ENCODE measurements at places on chromosomes 13 and 19.

DNA sequence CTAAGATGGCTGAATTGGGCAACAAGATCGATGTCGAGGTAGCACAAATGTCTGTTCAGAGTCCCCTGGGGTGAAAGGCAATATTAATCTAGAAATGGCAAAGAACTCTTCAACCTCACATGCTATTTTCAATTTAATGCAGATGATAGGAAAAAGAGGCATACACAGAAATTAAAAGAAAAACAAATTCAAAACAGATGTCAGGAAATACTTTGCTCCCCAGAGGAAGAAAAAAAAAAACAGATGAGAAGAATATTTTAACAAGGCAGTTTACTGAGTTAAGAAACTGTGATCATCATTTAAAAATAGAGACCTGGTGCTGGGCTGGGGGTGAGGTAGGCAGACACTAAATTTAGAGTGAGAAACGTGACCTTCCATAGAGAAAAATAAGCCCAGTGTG lies 421.9 kb upstream of the ARGLU1 start:
- no peak for DNase-seq

GRCh38 chr13:55893540-55893939 lies 1247.2 kb upstream of the PRR20A start:
- no peak for DNase-seq

DNA sequence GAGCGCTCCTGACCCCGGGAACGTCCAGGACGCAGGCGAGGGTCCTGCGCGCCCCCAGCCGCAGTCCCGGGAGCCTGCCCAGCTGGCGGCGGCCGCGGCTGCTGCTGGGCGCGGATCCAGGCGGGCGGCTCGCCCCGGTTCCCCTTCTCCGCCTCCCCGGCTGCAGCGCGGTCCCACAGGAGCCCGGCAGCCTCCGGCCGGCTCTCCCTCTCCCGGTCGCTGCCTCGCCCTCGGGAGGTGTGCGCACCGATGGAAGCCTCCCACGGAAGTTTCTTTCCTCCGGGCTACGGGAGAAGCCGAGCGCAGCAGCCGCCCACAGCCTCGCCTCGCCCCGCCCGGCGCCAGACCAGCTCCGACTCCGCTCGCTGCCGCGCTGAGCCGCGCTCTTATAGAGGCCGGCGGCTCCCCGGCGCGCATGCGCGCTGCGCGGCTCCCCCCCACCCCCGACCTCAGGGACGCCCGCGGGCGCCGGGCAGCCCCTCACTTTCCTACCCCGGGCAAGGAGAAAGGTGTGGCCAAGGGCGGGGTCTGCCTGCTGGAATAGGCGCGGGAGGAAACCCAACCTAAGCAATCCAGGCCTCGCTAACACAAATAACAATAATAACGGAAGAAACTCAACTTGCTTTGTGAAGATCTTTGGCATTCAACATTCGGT lies at the start of gene SHISA2:
Gene SHISA2 (minus strand): TSS at position 360 of the 655 bp plus-strand sequence. CDS start 1,041 bp downstream, outside the sequence.
- no peak for DNase-seq

- no peak for DNase-seq
Observed at GRCh38 chr19:12828494-12828893, 5.9 kb downstream of the RTBDN start.

- DNase-seq = no peak
Observed at GRCh38 chr13:99577934-99578917, 77.0 kb downstream of the TM9SF2 start.

GRCh38 chr13:76175961-76176725 lies 540.0 kb downstream of the LMO7 start:
- no peak for DNase-seq

GRCh38 chr13:46479283-46479682 lies 73.7 kb upstream of the LRCH1 start:
- DNase-seq = no peak

GRCh38 chr19:52345162-52345561 lies 9.1 kb downstream of the ZNF610 start:
- DNase-seq = no peak

- no peak for DNase-seq
Observed at GRCh38 chr13:99507054-99507453, 5.8 kb downstream of the TM9SF2 start.

DNA sequence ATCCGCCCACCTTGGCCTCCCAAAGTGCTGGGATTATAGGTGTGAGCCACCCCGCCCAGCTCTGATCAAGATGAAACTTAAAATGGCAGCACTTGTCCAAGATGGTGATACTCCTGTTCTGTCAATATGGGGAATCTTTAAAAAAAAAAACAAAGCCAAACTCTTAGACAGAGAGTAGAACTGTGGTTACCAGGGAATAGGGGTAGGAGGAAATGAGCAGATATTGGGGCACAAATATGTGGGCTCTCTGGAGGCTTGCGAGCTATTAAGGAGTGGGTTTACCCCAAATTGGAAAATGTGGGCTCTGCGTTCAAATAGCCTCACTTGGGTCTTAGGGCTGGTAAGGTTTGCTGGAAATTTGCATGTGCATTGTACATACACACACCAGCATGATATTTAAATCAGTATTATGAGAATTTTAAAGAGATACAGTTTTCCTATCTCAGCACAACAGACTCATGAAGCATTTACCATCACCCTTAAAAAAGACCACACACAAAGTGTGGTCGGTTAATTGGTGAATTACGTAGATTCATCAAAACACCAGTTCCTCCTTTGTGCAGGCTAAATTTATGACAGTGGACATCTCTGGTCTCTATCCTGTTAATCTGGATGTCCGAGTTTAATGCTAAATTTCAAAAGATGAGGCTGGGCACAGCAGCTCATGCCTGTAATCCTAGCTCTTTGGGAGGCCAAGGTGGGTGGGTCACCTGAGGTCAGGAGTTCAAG lies 11.3 kb downstream of the CD70 start:
- DNase-seq = no peak

DNA sequence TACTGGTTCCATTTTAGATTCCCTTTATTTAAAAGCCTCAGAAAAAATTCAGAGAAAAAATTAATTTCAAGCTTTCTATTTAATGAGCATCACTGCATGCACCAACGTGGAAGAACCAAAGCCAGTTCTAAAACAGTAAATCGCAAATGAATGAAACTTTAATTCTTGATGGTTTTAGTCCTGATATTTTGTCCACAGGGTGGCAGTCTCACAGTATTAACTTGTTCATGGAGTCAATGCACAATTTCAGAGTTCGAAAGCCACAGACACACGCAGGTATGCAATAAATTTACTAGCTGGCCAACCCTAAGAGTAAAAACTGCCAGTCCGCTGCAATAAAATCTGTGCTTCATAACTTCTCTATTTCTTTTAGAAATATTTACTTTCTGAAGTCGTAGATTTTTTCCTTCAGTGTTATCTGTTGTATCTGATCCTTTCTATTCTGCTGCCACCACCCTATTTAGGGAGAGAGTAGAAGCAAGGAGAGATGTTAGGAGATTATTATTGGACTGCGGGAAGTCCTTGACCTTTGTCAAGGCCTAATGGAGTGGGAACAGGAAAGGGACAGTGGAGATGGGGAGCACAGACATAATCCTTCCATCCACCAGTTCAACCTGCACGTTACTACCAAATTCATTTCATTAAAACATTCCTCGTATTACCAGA lies 7.0 kb upstream of the WBP4 start:
- no peak for DNase-seq

- no peak for DNase-seq
Observed at GRCh38 chr13:62653371-62653770, 1237.7 kb upstream of the PCDH20 start.

DNA sequence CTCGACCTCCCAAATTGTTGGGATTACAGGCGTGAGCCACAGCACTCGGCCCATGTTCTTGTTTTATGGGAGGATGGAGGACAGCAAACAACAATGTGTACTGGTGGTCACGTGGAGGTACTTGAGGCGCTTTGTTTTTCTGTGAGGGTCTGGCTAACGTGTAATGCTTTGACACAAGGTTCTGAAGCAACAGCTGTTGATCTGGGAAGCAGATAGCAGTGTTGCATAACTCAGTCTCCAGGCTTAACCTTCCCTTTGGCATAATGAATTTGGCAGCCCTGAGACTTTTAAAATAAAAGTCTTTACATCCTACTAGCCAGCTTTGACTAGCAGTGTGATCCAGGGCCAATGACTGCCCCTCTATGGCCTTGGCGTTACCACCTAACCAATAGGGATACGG lies 6.9 kb upstream of the ZNF580 start:
- no peak for DNase-seq

- DNase-seq = no peak
Observed at GRCh38 chr19:45940515-45940805, 25.9 kb upstream of the NANOS2 start.

DNA sequence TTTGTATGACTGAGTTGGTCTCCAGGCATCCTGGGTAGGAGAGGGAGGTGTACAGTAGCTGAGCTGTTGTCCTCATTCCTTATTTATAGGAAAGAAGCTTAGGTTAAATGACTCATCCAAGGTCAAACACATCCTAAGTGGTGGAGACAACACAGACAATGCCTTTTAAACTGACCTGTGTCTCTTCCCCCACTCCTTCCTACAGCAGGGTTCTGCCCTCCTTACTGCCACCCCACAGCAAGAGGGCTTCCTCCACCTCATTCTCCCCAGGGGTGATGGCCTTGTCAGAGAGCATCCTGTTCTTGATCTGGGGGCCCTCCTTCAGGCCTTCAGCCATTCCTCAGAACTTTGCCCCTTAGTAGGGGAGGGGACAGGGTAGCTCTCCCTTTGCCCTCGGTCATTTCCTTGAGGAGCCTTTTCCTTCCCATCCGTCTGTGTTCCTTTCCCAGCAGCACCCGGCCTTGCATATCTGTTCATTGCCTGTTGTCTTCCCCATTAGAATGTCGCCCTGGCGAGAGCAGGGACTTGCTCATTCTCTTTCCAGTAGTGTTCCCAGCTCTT lies 48.2 kb upstream of the GPI start:
- DNase-seq = peak; percentile 28

GRCh38 chr19:42487798-42488178 lies 40.5 kb downstream of the CEACAM1 start:
- no peak for DNase-seq

GRCh38 chr19:18291590-18292461 lies 10.4 kb upstream of the JUND start:
- DNase-seq = peak; percentile 96

DNA sequence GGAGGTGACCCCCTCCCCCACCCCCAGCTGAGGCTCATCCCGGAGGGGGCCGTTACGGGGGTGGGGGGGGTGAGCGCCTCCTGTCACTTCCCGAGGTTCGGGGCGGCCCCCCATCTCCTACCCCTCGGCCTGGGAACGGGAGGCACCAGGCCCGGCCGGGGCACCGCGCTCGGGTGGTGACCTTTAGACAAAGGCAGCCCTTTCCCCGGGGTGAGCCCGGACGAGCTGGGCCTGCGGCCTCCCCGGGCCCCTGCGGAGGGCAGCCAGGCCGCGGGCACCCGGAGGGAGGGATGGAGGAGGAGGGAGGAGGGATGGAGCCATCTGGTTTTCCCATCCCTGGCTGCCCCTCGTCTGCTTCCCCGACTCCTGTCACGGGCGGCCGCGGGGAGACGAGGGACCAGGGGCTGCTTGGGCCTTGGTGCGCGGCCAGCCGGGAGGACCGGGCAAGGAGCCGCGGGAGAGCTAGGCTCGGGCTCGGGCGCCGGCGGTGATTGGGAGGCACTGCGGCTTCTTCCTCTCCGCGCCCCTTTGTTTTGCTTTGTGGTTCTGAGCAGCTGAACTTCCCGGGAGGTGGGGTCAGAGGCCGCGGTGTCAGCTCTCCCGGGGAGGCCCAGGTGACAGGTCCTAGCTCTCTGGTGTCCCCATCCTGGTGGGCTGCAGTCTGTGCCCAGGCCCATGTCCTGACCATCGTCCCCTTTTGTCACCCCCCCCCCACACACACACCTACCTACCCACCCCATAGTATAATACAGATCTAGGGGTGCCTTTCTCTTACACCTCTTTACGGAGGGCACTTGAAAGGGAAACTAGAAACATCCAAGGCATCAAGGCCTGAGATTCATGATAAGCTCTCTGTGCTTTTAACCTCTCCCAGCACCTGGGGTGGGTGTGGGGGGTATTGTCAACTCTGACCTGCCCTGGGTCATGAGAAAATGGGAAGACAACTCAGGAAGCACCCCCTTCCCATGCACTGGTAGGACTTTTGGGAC lies 1.3 kb downstream of the BICRA start:
- peak; percentile 80 for DNase-seq

DNA sequence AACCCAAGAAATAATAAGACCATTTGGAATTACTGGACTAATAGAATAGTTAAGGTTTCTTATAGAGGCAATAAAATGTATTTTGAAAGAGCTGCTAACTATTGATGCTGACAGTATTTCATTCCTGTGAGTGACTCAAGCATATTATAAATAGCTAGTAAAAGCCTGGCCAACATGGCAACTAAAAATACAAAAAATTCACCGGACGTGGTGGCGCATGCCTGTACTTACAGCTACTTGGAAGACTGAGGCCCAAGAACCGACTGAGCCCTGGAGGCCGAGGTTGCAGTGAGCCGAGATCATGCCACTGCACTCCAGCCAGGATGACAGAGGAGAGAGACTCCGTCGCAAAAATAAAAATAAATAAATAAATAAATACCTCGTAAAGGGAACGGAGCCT lies 5.4 kb upstream of the ICAM3 start:
- no peak for DNase-seq

DNA sequence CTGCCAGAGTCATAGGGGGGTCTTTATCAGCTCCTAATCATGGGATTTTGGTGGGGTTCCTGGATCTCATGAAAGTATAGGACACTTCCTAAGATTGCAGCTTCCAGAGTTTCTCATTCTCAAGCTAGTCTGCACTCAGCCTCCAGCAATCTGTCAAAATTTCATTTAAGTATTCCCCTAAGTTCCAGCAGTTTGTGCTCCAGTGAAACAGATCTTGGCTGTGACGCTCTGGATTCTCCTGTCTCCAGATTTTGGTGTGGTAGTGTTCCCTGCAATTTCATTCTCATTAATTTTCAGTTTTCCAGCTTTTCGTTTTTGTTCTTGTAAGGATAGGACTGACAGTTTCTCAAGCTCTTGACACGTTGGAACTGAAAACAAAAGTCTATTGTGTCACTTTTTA lies 908.9 kb upstream of the MIR17HG start:
- DNase-seq = no peak

DNA sequence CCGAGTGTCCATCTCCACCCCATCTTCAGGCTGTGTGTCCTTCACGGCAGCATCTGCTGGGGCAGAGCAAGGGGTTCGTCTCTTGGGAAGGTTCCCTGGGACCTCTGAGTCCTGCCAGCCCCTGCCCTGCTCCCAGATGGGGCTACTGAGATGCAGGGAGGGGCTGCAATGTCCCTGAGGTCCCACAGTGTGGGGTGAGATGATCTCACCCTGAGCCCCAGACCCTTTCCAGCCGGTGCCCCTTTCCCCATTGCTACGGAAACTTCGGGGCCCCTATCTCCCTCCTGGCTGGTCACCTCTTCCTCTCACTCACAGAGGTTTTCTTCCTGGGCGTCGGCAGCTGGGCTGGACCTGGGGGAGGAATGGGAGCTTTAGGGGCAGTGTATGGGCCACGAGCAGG lies 5.0 kb downstream of the LILRB2 start:
- DNase-seq = peak; percentile 25

- no peak for DNase-seq
Observed at GRCh38 chr19:35879068-35879467, 10.7 kb downstream of the APLP1 start.

GRCh38 chr13:76913898-76914297 lies 27.7 kb upstream of the KCTD12 start:
- DNase-seq = no peak

DNA sequence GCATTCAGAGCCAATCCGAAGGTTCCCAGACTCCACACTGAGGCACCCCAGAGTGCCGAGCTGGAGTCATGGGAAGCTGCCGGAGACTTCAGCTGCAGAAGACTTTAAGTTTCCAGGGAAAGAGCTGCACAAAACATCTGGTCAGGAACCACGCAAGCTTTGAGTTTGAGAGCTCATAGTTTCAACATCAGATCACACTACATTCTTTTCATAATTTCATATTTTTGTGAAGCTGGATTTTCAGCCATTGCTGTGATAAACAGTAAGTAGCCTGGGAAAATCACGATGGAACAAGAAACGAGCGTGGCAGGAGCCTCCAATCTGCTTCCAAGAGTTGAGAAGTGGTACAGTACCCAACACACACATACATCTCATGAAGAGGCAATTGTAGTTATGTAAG lies 25.5 kb upstream of the ATP12A start:
- no peak for DNase-seq
